ENCODE measurements at places on chromosomes 6 and 20.

DNA sequence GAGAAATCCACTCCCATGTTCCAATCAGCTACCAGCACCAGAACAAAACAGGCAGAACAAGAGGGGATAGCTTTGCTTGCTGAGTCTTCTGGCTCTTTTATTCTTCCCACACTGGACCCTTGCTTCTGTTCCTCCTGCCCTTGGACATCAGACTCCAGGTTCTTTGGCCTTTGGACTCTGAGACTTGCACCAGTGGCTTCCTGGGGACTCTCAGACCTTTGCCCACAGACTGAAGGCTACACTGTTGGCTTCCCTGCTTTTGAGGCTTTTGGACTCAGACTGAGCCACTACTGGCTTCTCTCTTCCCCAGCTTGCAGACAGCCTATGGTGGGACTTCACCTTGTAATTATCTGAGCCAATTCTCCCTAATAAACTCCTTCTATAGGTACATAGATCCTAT, 142.4 kb upstream of the RIN2 start:
- DNase-seq: no peak

- DNase-seq: no peak
These were observed 128.3 kb downstream of the TSHZ2 start for GRCh38 chr20:53100476-53100911.

- no peak for DNase-seq
These were observed 61.1 kb downstream of the CCN2 start for GRCh38 chr6:131890091-131890490.

DNA sequence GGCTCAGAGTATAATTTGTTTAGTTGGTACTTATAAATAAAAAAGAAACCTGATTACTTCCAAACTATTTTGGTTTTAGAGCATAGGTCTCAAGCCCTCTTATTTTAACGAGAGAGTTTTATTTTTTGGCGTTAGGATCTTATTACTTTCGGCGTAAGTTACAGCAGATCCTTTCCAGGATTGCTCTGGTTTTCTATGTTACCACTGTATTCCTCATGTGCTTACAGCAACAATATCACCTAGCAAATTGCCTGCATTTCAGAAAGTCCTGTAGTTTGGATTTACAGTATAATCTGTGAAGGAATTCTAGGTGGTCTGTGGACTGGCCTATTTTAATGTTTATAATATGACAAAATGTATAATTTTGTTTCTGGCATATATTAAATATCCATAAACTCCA, 54.1 kb downstream of the TRMT11 start:
- no peak for DNase-seq

DNA sequence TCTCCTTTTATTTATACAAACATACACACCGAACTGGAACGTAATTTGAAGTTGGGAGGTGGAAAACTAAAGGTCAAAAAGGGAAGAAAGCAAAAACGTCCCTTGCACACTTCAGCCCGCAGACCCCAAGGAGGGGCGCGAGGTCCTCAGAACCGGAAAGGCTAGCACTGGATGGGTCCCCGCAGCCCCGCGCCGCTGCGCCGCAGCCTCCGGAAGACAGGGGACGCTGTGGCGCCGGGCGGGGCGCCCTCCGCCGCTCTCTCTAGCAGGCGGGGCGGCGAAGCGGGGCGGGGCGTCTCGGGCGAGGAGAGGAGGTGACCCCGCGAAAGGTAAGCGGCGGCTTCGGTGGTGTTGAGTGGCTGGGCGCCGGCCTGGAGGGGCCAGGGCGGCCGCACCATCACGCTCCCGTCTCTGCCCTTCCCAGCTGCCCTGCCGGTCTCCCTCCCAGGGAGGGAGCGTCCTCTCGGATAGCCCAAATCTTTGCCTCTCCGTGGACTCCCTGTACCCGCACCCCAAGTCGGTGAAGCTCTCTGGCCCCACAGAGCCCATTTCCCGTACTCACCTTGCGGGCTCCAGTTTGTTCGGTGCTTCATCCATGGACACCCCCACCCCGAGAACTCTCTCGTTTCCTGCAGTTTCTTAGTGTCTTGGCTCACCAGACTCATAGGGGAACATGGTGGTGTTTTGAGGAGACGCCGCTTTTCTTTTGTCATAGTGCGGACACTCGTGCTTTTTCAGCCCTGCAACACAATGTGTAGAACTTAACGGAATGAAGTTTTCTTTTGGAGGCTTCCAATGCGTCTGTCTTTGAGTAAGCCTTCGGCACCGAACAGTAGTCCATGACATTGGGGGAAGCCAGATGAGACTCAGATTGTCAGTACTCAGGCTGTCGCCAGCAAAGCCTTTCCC, at the start of gene SMIM8:
Gene SMIM8, plus strand, starts transcription at position 285 of the 909 bp plus-strand sequence. CDS start 14,444 bp downstream, outside the sequence.
- DNase-seq: peak; percentile 80

- no peak for DNase-seq
These were observed 383.7 kb downstream of the CD83 start for GRCh38 chr6:14501240-14501639.

DNA sequence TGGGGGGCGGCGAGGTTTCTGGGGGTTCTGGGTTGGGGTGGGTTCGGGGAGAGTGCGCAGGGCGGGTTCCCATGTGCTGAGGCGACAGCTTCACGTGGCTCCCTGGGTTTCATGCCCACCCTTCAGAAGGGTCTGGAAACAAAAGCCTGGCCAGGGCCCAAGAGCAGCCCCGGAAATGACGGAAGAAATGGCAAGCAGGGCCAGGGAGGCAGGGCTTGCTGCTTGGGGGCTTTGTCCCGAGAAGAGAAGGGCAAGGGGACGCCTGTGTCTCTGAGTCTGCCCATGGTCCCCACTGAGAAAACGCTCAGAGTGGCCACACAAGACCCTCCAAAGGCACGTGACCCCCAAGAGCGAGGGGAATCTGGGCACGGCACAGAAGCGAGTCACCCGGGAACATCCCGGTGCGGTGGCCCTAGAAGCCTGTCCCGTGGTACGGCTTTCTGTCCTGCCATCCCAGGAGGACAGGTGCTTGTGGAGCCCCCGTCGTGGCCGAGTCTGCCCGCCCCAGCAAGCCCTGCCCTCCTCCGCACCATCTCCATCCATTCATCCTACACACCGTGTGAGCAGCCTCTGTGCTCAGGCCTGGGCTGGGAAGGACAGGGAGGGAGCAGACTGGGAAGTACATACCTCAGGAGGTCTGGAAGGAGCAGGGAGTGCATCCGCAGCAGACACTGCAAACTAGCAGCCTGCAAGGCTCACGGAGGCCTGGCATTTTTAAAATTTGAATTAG, 9.0 kb downstream of the NPEPL1 start:
- no peak for DNase-seq

DNA sequence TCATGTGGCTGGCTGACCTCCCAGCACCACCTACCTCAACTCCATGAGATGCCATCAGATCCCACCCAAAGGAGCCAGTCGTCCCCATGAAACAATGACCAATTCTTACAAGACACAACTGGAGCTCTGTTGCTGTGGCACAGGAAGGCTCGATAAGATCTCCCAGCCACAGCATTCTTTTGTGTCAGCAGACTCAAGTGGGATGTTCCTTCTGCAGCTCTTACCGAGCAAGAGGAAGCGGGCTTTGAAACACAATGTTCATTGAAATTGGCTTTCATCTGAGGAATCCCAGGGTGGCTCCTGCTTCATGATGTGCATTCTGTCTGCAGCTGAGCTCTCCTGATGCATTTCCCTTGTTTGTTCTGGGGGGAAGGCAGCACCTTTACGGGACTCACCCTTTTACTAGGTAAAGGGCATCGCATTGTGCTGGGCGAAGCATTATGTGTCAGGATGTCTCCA, 222.0 kb upstream of the SGK1 start:
- no peak for DNase-seq

- DNase-seq: peak; percentile 57
These were observed 85.5 kb downstream of the TRIM27 start for GRCh38 chr6:28838289-28838633.

- no peak for DNase-seq
These were observed 176.7 kb upstream of the BTBD3 start for GRCh38 chr20:11740975-11741374.

GRCh38 chr6:10733863-10734262, 11.0 kb downstream of the TMEM14C start:
- DNase-seq: no peak

DNA sequence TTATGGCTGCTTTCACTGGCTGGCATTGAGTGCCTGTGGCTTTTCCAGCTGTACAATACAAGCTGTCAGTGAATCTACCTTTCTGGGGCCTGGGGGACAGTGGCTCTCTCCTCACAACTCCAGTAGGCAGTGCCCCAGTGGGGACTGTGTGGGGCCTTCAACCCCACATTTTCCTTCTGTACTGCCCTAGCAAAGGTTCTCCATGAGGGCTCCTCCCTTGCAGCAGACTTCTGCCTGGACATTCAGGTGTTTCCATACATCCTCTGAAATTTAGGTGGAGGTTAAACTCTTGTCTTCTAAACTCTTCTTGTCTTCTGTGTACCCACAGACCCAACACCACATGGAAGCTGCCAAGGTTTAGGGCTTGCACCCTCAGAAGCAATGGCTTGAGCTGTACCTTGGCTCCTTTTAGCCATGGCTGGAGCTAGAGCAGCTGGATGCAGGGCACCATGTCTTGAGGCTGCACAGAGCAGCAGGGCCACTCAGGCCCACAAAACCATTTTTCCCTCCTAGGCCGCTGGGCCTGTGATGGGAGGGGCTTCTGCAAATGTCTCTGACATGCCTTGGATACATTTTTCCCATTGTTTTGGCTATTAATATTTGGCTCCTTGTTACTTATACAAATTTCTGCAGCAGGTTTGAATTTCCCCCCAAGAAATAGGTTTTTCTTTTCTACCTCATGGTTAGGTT, 9.6 kb downstream of the PEX7 start:
- no peak for DNase-seq

Measured in NCI-H2081 (cell line).